Effector CD4-positive, alpha-beta T cell (primary cell): ENCODE measurements at places on chromosomes 2 and 18.

DNA sequence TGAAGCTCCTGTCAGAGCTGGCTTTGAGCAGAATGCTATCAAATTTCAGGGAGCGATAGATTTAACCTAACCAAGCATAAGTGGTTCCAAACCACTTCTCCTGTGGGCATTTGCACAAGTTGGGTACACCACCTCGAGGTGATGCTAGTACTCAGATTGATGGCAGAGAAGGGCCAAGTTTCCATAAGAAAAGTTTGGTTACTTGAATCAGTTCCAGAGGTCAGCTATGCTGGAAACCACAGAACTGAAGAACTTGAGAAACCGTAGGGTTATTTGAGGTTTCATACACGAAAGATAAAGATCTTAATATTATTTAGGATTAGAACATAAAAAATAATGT, 238.2 kb upstream of the SOX11 start:
- no peak for DNase-seq

DNA sequence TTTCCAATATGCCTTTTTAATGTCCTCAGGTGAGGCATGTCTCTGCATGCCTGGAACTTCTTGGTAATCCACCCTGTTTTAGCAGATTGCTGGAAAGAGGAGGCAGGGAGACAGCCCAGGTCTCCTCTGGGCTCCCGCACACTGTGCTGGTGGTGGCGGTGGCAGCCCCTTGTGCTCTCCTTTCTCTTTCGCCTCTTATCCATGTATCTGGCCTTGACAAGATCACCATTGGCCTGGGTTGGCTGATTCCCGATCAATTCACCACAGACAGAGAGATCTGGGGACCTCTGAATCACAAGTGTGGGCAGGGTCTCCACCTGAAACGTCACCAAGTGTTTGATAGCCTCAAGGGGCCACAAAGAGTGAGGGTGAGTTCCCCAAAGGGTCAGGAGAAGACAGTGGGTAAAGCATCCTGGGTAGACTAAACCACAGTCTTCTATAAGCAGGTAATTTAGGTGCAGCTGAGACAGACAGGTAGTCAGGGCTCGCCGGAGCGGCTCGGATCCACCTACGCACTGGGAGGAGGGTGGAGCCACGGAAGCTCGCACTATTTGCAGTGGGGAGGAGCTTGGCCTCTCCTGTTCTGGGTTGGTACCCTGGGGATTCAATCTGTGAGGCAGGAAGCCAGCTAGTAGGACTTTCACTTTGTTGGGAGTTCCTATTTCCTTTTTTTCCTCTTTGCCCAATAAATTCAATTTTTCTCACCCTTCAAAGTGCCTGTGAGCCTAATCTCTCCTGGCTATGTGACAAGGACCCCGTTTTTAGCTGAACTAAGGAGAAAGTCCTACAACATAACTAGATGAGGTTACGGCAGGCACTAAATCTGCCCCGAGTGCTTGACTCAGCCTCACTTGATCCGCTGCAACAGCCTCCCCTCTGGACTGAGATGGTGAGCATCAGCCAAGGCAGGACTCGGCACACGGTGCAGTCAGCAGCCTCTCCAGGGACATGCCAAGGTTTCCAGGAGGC, 57.6 kb downstream of the SLC4A3 start:
- no peak for DNase-seq

GRCh38 chr18:78672862-78673446, 306.7 kb upstream of the SALL3 start:
- DNase-seq = no peak

DNA sequence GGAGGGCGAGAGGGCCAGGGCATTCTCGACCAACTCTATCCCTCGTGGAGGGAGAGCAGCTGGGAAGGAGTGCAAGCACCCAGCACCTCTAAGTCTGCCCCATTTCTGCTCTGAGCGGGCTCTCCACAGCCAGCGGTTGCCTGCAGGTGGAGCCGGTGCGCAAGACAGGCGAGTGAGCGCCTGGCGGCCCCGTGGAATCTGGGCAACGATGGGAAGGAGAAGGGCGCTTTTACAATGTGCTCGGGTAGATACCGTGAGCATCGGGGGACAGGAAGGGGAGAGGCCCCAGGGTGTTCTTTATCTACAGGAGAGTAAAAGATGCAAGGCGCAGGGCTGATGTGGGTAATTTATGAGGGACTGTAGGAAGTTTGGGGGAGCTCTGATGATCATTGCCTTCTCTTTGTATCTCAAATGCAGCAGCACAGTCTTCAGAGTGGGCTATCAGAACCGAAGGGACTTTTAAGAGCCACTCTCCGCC, 867 bp upstream of the TTL start:
- peak; percentile 77 for DNase-seq

- no peak for DNase-seq
Measured at GRCh38 chr2:199485732-199486335, 28.1 kb upstream of the SATB2 start.

DNA sequence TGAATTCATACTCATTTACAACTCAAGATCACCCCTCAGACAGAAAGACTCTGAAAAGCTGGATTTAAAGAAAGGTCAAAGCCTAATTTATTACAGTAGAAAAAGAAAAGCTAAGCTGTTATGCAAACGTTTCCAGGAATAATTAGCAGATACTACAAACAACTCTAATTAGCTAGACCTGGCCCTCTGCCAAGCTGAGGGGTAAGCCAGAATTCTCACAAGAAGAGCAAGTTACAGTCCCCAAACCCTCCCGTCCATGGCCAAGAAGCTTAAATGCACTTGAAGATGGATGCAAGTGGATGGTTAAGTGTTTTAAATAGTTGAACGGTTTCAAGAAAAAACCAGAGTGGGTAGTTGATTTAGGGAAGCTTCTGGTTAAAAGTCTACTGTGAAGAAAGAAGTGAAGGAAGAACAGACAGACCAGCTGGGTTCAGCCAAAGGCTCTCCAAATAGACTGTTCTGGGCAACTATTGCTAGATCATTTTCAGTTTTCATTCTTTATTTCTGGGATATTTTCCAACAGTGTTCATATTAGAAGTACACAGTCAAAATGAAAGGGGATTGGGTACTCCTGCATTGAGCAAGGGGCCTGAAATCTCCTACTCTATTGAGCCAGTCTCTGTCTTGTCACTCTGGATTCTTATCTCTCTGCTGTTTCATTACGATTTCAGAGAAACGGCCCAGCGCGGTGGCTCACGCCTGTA, 4.8 kb downstream of the LMAN2L start:
- no peak for DNase-seq

DNA sequence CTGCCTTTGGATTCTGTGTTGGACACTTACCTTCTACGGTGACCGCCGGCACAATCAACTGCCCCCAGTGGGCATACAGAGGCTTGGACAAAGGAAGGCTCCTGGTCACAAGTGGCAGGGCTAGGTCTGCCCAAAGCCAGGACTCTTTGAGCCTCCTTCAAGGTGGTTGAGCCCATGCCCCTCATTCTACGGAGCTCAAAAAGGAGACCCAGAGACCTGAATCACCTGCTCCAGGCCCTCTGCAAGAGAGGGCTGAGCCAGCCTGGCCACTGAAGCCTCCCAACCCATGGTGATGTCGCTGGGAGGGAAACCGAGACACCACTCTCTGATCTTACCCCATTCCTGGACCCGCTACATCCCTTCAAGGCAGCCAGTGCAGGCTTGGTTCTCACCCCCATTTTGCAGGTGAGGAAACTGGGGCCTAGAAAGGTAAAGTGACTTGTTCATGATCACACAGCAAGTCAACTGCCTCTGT, 87.9 kb downstream of the INHBB start:
- DNase-seq = no peak

DNA sequence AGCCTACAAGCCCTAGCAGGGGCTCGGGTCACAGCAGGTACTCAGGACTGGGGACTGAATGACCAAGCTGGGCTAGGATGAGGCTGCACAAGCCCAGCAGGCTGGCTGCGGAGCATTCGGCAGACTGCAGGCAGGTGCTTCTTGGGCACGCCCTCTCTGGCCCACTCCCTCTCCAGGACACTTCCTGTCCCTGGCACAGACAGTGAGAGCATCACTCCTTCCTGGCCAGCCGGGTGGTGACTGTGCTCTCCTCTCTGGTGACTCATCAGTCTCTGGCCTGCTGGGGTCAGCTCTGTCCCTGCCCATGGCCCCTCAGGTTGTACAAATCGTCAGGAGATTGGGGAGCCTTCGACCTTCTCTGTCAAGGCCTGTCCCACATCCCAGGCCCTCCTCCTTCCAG, 22.5 kb downstream of the C1QL2 start:
- DNase-seq = no peak

- no peak for DNase-seq
Measured at GRCh38 chr2:161159456-161160225, 587 bp upstream of the TANK start.

DNA sequence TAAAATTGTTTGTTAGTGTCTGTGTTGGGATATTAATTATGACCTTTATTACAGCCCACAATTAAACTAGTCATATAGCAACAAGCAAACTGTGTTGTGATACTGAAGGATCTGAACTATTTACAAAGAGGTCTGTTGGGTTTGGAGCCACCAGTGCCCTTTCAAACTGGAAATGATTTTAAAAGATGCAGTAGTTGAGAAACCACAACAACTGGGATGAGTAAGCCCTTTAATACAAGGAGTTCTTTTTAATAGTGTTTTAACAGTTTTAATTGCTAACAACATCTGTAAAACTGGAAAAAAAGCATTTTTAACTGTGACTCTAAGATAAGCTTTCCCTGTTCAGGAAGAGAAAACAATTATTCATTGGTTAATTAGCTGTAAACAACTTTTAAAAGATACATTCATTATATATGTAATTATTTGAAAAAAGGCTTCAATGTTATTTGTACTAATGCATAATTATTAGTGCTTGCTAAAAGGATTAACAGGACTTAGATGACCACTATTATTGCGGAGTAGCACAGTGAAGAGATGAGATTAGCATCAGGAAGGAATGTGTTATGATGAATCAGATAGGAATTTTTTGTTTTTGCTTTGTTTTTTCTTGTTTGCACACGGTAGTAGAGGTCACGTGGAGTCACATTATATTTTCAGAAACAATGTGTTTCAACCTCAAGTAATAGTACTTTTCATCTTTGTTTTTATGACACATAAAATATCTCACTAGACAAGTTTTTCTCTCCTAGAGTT, 392.7 kb upstream of the FANCL start:
- no peak for DNase-seq

DNA sequence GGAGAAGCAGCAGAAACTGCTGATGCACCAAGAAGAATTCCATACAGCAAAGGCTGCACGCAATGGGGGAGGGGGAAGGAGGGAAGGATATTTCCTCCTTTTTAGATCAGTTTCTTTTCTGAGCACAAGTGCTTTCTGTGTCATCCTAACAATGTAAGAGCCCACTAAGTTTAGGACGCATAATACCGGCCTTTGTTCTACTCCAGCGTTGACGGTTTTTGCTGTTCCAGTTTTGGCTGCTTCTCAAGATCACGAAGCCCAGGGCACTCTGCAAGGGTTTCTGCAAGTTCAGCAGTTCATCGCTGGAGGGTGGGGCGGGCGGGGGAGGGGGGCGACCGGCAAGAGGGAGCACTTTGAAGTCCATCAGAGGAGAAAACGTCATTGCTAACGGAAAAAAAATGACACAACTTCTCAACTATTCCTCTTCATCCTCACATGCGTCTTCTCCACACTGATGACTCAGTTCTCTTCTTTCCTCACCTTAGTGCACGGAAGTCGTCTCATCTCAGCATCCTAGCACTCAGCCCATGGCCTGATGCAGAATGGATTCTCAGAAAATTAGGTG, 8.7 kb downstream of the FAM178B start:
- no peak for DNase-seq

DNA sequence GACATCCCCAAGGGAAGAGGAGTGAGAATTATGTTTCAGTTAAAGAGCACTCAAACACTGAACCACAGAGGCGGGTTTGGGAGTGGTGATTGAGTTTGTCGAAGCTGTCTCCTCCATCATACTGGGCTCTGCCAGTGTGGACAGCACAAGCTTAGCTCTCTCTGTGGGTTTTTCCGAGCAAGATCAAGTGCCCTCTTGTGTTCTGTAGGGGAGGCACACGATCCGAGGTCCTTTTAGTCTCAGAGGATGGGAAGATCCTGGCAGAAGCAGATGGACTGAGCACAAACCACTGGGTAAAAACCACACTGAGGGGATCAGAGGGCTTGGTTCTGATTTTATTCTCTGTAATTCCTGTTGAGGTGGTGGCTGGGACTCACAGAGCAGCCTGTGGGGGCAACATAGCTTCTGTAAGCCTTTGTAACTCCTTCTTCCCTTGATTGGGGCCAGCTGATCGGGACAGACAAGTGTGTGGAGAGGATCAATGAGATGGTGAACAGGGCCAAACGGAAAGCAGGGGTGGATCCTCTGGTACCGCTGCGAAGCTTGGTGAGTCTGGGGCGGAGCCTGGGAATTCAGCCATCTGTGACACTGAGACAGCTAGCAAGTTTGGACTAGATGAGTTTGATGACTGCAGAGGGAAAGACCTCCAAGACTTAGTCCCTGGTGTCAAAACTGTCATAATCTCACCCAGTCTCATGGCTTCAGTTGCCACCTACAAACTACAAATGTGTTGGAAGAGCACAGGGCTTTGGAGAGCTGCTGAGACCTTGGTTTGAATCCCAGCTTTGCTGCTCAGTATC, 2.0 kb downstream of the NAGK start:
- no peak for DNase-seq

DNA sequence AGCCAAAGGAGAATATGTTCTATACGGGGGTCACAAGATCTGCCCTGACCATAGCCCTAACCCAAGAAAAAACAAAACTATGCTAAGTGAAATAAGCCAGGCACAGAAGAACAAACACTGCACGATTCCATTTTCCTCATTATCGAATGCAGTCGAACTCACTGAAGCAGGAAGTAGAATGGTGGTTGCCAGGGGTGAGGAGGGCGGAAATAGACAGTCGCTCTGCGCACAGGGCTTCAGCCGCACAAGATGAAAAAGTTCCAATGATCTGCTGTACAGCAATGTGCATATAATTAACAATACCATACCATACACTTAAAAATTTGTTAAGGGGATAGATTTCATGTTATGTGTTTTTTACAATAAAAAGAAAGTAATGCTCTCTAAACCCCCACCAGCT, 257.7 kb downstream of the TXNL1 start:
- DNase-seq = no peak

- no peak for DNase-seq
Measured at GRCh38 chr2:216578325-216578724, 54.9 kb upstream of the IGFBP2 start.

- peak; percentile 19 for DNase-seq
Measured at GRCh38 chr18:11947214-11948191, 33.8 kb upstream of the IMPA2 start.

DNA sequence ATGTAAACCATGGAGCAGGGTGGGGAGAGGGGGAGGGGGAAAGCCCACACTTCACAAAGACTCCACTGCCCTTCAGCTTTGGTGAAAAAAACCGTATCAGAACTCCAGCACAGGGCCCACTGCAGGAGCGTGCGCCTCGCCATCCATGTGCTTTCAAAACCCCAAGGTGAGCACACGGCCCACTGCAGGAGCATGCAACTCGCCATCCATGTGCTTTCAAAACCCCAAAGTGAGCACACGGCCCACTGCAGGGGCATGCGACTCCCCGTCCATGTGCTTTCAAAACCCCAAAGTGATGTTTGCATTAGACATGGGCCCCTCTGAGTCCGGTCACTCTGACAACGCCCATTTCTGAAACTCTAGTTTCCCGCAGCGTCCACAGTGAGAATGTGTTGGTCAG, 7.8 kb downstream of the TXNL4A start:
- no peak for DNase-seq

- DNase-seq = no peak
Measured at GRCh38 chr18:54960197-54960596, 936 bp upstream of the CCDC68 start.

GRCh38 chr18:45760462-45761036, 36.6 kb downstream of the SLC14A1 start:
- no peak for DNase-seq
